Fibroblast of skin of left quadriceps (primary cell): ENCODE measurements at places on chromosomes 3 and 15.

GRCh38 chr3:45635475-45636256 is 41.1 kb downstream of the LIMD1 start:
- DNase-seq = peak; percentile 66

GRCh38 chr3:65048151-65048550 is 360.4 kb upstream of the ADAMTS9 start:
- DNase-seq = no peak

- no peak for DNase-seq
Measured at GRCh38 chr3:100335434-100335833, 877 bp downstream of the NIT2 start.

DNA sequence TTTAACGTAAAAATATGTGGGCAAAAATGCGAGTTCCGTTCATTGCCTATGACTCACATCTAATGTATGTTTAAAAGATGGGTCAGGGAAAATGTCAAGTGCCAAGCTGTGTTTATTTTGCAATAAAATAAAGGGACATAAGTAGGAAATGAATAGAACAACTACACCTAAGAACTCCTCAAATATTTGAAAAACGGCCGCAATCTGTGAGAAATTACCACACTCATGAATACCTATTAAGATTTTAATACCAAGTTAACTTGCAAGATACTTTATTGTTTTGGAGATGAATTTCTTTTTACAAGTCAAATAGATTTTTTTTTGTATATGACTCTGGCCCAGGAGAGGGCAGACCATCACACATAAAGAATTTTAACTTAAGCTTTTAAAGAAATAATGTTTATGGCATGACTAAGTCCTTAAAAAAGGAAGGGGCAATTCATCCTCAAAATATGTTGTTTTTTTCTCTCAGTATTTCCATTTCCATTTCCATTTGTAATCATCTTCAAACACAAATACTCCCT is 152.7 kb downstream of the SUCNR1 start:
- peak; percentile 60 for DNase-seq

- no peak for DNase-seq
Measured at GRCh38 chr3:101194392-101194791, 126.0 kb downstream of the IMPG2 start.

- DNase-seq = no peak
Measured at GRCh38 chr15:47801522-47801921, 84.2 kb downstream of the SEMA6D start.

GRCh38 chr3:12780751-12781150 is 15.7 kb upstream of the CAND2 start:
- DNase-seq = no peak

- DNase-seq = no peak
Measured at GRCh38 chr3:159632128-159632527, 356.5 kb upstream of the IL12A start.

DNA sequence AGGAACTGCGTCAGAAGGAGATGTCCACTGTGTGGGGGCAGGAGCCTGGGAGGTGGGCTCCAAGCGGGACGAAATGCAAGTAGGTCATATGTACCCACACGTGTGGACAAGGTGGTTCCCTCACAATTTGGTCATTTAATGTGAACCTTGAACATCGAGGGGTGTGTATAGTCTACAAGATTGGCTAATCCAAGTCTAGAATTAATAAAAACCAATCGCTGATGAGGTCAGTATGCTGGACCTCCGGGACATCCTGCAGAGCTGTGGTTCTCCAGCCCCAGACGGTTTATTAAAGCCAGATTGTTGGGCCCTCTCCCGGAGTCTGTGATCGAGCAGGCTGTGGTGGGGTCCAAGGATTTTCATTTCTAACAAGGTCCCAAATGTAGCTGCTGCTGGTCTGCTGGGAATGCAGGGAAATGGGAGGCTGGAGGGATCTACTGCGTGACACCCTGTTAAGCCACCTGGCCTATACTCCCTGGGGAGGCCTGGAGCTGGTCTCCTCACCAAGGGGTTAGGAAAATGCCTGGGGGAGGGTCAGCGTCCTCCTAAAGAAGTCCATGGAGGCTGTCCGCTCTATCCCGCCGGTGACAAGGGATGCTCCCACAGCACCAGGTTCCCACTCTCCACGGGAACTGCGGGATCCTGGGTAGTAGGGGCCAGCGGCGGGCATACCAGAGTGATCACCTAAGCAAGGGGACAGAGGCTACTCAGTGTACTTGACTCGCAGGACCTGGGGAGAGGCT is 25.1 kb downstream of the PCSK6 start:
- no peak for DNase-seq

DNA sequence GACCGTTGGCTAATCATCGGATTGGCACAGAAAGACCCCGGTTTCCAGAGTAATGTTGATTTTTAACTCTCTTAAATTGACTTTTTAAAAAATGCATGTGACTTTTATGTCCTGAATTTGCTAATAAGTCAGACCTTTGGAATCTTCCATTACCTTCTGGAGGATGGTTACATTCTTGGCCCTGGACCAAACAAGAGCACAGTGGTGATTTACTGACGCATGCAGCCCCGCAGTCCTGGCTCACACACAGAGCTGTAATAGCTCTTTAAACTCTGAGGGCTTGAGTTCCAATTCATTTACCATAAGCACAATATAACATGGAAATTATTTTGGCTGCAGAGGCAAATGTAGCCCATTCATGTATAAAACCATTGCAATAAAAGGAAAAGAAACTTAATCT is 25.1 kb downstream of the SOX14 start:
- no peak for DNase-seq
